ENCODE measurements at places on chromosomes 2 and 18.

DNA sequence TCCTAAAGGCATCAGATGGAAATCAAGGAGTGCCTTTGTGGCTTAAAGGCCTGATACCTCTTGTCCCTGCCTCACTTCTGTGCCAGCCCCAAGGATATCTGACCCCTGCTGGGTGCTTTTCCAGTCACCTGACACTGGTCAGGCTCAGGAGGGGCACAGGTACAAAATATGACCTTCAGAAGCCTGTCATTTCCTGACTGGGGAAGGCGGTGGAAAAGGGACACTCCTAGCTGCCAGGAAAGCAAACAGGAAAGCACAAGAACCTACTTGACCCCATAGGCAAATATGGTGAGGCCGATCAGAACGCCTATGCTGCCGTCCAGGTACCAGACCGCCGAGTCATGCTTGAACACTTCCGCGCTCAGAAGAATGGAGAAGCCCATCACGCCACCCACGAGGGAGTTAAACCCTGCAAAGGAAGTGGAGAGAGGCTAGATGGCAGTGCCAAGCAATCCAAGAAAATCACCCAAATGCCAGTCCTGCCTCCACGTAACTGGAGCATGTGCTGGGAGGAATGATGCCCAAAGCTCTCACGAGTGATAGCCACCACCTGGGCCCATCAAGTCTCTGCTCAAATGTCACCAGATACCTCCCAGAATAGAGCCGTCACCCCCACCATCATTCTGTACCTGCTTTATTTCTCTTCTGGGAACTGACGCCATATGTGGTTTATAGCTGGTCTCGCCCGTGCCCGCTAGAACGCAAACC, 204.0 kb downstream of the MGAT5 start:
- no peak for DNase-seq

DNA sequence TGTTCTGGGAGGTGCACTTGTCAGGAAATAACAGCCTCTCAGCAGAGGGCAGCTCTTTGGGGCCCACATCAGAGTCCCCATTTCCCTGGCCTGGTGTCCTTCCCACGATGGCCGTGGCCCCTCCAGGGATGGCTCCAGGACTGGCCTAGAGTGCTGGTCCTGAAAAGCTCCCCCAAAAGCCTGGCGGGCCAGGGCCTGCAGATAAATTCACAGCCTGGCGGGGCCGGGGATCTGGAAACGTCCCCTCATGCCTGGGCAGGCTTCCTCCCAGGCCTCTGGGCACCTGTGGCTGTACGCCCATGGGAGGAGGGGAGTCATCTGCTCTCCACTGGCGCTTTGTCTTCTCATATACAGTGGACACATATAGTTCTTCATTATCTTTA, 52.6 kb upstream of the HS6ST1 start:
- no peak for DNase-seq

DNA sequence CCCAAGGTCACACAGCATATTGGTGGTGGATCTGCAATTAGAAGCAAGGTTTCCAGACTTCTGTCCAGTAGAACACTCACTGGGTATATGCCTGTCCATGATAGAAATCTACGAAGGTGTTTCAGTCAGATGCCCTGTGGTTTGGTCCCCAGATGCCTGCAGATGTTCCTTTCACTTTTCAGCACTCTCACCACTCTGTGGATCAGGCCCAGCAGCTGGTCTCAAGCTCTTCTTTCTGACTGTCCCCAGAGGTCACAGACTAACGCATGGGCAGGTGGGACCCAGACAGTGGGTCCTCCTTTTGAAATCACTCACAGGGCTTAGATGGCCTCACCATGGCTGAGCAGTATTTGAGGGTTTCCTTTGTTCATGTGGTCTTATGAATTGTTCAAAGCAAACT, 376.5 kb downstream of the ALK start:
- no peak for DNase-seq

DNA sequence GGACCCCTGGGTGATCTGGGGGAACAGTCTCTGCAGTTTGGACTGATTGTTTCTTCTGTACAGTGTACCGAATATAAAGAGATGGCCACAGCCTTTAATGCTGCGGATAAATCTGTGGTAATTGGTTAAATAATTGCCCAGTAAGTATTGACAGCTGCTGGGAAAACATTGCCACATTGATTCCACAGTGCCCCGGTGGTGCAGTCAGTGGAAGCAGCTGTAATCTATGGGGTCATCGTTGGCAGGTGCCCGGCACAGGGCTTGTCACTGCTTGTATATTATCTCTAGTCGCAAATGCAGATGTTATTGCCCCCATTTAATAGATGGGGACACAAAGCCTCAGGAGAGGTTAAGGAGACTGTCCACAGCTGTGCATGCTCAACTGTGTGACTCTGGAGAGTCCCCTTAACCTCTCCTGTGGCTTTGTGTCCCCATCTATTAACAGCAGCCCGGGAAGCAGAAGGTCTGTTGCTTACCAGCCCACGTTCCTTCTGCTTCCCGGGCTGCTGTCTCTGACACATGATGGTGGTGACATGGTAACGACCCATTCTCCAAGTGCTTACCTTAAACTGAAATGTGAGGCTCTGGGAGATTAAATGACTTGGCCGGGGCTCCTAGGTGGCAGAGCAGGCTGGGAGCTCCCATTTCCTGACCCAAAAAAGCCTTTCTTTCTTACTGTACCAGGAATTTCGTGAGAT, 76.9 kb downstream of the NCK2 start:
- DNase-seq: no peak

DNA sequence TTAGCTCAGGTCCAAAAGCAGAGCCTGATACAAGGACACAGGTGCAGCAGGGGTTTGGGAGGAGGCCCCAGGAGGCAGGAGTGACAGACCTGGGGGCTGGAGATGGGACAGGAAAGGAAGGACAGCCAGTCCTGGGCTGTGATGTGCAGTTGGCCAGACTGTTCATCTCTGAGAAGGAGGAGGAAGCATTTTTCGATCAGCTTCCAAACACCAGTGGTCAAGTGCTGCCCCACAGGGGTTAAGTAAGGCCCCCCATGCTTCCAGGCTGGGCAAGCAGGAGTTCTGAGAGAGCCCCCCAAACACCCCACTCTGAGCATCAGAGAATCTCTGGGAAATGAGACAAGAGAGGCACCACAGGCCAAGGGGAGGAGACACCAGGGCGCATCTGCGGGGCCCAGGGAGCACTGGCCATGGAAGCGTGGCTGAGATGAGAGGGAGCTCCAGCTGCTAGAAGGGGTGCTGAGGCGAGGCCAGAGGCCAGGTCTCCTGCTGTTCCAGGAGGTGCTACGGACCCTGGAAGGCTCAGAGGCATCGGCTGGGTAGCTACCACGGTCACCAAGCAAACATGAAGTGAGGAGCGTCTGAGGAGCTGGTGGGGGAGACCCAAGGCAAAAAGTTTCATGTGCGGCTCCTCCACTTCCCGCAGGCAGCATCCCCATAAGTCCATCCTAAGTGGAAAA, 5.6 kb upstream of the HDAC4 start:
- no peak for DNase-seq

GRCh38 chr2:213376644-213377043, 92.4 kb downstream of the SPAG16 start:
- DNase-seq: no peak

- DNase-seq: no peak
Measured at GRCh38 chr2:23465936-23466335, 81.0 kb downstream of the KLHL29 start.

DNA sequence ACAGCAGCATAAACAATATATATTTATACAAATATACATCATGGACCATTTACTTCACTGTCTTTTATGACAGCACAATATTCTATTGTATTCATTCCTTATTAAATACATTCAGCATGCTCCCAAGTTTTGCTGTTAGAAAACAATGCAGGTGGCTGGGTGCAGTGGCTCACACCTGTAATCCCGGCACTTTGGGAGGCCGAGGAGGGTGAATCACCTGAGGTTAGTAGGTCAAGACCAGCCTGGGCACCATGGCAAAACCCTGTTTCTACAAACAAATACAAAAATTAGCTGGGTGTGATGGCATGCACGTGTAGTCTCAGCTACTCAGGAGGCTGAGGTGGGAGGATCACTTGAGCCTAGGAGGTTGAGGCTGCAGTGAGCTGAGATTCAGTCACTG, 39.0 kb downstream of the NPC1 start:
- no peak for DNase-seq

DNA sequence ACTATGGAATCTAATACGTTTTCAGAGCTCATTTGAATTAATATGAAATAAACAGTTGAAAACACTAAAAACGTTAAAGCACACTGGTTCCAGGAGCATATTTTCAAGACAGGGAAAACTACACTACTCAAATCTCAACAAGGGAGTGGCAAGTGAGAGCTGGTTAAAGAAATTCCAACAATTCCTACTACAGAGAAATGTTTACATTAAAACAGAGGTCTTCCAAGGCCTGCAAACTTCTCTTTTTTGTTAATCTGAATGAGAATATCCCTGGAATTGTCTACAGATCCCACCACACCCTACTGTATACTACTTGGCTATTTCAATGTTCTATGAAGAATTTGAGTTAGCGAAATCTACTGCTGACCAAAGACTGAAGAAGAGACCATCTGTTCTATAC, 231.5 kb downstream of the ZEB2 start:
- no peak for DNase-seq

GRCh38 chr2:233079953-233080835, 20.1 kb downstream of the INPP5D start:
- DNase-seq: no peak

DNA sequence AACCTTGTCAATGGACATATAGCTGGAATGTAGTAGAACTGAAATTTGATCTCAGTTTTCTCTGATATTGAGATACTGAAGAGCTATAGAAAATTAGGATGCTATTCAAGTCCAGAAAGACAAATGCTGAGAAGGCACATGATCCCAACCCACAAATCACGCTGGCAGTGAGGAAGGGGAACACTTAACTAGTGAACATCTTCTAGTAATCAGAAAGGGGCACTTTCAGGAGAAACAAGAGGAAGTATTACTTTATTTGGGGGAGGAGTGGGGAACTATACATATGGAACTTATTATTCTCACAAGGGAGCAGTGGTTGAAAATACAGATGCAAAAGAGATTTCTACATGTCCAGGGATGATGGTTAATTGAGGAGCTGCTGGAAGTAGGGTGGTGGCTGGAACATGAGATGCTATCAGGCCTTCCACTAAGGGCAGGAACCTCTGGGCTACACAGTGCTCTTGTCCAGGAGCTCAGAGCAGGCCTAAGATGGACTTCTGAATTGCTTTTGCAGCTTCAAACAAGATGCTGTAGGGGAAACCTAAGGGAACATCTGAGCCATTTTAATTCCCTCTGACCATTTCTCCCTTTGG, 79.3 kb downstream of the TGFA start:
- DNase-seq: no peak

DNA sequence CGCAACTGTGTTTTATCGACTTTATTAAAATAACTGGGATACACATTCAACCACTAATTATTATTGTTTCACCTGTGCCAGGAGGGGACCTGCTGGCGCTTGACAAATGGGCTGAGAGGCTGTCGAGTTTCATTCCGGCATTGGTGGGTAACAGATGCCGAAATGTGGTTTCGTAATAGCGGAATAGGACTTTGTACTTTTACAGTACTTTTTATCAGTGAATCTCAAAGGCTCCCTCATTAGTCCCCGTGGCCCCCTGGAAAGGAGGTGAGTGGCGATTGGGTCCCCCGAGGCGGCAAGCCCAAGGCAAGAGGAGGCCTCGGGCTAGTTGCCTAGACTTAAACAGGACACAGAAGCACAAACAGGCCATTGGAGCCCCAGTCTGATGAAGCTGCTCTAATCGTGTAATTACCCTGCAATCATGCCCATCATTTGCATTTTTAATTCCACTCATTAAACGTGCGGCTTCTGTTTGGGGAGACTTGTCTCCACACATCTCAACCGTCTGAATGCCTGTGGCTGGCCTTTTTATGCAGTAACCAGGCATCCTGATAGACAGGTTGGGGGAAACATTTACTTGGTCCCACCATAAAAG, 193.2 kb downstream of the INO80D start:
- no peak for DNase-seq
